ENCODE measurements at places on chromosomes 4 and X.

- no peak for DNase-seq
Measured at GRCh38 chrX:78886550-78886949, 58.6 kb upstream of the P2RY10 start.

DNA sequence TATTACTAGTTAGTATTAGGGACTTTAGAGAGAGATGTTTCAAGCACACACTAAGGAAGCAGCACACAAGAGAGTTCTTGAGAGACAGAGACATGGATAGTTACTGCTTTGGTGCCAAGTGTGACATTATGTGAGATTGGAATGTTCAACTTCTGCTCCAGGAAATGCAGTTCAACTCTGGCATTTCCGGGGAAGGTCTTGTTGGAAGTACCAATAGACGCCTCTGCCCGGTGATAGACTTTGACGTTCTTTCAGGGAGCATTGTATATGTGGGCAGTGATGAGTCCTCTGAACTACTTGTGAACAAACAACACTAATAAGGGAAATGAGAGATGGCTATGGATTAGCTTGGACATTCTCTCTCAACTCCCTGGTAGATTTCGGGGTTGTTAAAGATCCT is 638.1 kb upstream of the BOD1L1 start:
- DNase-seq, result no peak

GRCh38 chrX:128676651-128677050 is 624.4 kb upstream of the ACTRT1 start:
- DNase-seq, result no peak

GRCh38 chr4:15658136-15658770 is 3.1 kb upstream of the FBXL5 start:
- no peak for DNase-seq

DNA sequence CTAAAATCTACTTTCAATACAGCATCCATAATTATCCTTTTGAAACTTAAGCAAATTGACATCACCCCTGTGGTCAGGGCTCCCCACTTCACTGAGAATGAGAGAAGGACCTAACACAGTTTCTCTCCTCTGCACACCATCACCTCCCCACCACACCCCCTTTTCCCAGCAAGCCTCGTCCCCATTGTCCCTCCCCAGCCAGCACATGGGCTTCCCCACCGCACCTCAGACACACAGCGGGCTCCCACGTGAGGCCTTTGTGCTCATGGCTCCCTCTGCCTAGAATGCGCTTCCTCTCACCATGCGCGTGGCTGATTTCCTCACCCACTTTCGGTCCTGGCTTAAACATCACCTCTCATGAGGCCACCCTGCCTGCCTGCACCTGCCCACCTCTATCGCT is 639.0 kb upstream of the FRG1 start:
- no peak for DNase-seq

GRCh38 chrX:129791961-129792570 is 12.3 kb downstream of the SASH3 start:
- no peak for DNase-seq

GRCh38 chr4:48266781-48267180 is 2.9 kb downstream of the TEC start:
- DNase-seq, result no peak

DNA sequence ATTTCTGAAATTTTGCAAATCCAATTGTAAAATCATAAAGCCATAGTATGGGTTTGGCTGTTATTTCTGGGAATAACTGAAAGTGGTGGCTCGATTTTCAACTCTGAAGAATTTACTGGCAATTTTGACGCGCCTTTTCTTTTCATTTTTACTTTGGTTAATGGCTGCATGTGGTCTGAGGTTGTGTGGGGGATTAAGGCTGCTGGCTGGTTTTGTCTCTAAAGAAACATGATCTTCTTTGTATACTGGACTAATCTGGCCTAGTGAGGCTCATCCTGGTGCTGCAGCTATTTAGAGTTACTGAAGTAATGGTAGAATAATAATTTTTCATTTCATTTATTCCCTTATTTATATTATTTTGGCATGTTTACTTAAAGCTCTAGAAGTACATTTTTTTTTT is 164.0 kb downstream of the RNF150 start:
- DNase-seq, result no peak

DNA sequence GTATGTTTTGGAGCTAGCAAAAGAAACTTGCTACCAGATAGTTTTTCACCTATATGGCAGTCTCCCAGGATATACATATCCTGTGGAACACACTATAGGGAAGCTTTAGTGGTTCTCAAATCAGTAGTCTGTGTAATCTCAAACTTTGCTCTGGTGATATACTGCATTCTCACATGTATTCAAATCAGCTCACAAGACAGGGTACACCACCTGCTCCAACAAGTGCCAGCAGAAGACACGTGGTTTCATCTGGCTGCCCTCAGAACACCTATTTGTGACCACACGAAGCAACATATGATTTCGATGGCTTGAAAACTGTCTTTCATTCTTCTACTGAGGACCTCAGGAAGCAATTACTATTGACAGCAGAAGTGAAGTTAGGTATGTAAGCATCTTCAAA is 37.7 kb downstream of the BCLAF3 start:
- DNase-seq, result no peak
